ENCODE measurements at places on chromosomes 4 and X. TPM values are rescaled to one million over a fixed set of nuclear protein-coding genes. Genes with fewer than 3 reads are reported as not detected.

DNA sequence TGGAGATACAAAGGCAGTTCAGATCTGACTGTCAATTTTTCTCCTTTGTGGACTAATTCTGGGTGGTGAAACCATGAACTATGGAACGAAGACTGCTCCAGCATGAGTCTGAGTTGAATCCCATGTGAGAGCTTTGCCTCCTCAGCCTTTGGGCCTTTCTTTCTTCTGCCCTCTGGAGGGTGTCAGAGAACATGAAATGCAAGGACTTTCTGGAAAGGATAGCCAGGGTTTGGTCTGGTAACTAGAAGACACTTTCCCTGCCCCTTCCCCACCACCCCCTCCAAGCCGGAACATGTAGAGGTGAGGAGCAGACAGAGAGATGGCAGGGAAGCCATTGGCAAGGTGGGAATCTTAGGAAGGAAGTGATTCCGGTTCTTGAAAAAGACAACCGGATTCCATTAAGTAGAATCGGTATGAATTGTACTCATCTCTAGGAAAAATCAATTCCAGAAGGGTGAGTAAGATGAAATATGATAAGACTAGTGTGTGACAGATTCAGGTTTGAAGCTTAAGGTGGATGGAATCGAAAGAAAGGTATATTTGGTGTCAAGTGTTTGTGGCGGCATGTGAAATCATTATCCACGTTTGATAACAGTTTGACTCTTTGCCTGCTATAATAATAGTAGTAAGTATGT lies 19.0 kb downstream of the FHL1 start:
- DNase-seq: peak; percentile 66

DNA sequence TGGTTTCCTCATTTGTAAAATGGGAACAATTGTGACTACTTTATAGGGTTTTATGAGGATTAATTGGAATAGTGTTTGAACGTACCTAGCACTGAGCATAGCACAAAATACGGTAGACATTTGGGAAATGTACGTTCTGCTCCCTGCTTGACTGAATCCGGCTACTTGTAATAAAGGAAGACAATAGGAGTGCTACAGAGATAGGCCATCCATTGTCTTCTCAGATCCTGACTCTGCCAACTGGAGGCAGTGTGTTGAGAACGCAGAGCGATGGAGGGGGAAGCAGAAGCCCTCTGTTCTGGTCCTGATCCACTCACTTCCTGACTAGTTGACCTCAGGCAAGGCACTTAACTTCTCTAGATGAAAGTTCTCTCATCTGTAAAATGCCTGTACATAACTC lies 26.4 kb downstream of the ENPP6 start:
- DNase-seq: no peak

VMA21 gene
- 126 TPM for total RNA-seq

GRCh38 chr4:182825786-182826185 lies 91.4 kb downstream of the DCTD start:
- DNase-seq: no peak

PIR gene
- total RNA-seq: 25.4 TPM

CSAG2 gene
- not detected for total RNA-seq

- DNase-seq: no peak
Measured at GRCh38 chr4:152010710-152011079, 249.9 kb upstream of the GATB start.

- no peak for DNase-seq
Measured at GRCh38 chrX:107226757-107227156, 20.3 kb downstream of the DNAAF6 start.

- DNase-seq: no peak
Measured at GRCh38 chr4:48669086-48669485, 111.0 kb downstream of the FRYL start.

EGF gene
- total RNA-seq: 4.9 TPM

- DNase-seq: peak; percentile 72
Measured at GRCh38 chrX:29478336-29479069, 736.9 kb upstream of the MAGEB2 start.

- no peak for DNase-seq
Measured at GRCh38 chrX:68409194-68409593, 24.1 kb downstream of the OPHN1 start.

IL2RG gene
- 5.3 TPM for total RNA-seq

PAGE1 gene
- 1.1 TPM for total RNA-seq

DNA sequence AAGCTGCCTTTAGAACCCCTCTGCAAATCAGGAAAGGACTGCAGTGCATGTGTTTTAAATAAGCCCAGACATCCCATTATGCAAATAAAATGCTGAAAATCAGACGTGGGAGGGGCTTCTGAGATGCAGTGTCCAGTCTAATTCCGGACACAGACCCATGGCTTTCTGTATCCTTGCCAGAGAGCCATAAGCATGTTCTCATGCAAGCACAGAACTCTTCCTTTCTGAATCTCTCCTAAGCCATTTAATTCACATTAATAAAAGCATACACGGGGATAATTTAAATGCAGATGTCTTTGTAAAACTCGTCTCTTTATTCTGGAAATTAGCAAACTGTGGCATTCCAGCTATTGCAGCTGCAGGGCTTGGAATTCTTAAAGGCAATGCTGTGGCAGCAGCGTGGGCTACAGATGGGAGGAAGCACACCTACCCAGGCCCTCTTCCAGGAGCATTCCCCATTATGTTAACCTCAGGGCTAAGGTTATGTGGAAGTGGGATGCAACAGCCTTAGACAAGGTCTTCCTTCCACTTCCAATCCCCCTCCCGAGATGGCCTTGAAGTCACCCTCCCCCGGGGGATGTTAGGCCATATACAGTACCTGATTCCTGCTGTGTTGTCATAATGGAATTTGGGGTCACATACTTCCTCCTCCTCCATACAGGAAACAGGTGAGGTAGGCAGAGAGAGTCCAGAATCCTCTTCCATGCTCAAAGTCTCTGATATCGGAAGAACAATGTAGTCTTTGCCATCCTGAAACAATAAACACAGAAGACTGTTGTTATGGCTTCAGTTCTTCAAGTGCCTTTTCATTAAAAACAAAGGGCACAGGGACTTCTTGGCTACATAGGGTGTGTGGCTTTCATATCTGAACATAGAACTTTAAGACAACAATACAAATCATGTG lies 38.1 kb downstream of the KDR start:
- no peak for DNase-seq

- no peak for DNase-seq
Measured at GRCh38 chr4:175307326-175307725, 389.2 kb downstream of the ADAM29 start.

All from M059J (cell line).